Testis (tissue), 5 donors: ENCODE measurements at places on chromosomes 4 and X. TPM values are rescaled to one million over a fixed set of nuclear protein-coding genes. Genes with fewer than 3 reads are reported as not detected.

The NRK gene
- 6.1 TPM for total RNA-seq

The FAAH2 gene
- total RNA-seq: 1.7 TPM

The NAP1L2 gene
- total RNA-seq: 5.1 TPM

The UGT8 gene
- 6.9 TPM for total RNA-seq

The KDR gene
- total RNA-seq: 6.8 TPM

The SCML1 gene
- 112 TPM for total RNA-seq

The SH3BGRL gene
- 158 TPM for total RNA-seq

The PFKFB1 gene
- 1.4 TPM for total RNA-seq

GRCh38 chr4:76677571-76678326, 220.2 kb downstream of the SOWAHB start:
- no peak for DNase-seq

DNA sequence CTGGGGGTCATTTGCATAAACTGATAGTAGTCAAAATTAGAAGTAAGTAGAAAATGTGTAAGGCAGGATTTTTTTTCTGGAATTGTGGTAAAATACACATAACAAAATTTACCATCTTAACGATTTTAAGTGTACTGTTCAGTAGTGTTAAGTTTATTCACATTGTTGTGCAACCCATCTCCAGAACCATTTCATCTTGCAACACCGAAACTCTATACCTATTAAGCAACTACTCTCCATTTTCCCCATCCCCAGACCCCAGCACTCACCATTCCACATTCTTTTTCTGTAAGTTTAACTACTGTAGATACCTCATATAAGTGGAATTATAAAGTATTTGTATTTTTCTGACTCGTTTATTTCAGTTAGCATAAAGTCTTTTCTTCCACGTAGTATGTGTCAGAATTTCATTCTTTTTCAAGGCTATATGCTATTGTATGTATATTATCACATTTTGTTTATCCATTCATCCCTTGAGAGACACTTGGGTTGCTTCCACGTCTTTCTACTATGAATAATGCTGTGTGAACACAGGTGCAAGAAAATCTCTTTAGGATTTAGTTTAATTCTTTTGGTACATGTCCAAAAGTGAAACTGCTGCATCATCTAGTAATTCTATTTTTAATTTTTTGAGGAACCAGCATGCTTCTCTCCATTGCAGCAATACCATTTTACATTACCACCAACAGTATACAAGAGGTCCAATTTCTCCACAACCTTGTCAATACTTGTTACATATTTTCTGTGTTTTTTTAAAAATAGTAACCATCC, 39.1 kb upstream of the NSUN7 start:
- no peak for DNase-seq

GRCh38 chrX:154986826-154987575, 35.5 kb downstream of the F8 start:
- no peak for DNase-seq

DNA sequence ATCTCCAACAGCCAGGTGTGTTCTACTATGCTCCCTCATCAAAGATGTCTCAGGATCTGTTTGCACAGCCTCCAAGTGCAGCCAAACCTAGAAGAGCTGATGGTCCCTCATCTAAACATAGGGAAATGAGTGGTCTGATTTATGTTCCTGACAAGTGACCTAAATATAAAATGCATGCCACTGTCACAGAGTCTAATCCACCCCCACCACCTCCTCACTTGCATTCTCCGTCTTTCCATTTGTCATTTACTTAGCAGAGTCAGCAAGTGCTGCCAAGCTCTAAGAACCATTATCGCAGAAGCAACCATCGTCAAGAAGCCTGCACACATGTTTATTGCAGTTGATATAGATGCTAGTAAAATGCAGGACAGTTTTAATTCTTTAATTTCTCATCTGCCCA, 33.1 kb upstream of the VCX3A start:
- DNase-seq: no peak

DNA sequence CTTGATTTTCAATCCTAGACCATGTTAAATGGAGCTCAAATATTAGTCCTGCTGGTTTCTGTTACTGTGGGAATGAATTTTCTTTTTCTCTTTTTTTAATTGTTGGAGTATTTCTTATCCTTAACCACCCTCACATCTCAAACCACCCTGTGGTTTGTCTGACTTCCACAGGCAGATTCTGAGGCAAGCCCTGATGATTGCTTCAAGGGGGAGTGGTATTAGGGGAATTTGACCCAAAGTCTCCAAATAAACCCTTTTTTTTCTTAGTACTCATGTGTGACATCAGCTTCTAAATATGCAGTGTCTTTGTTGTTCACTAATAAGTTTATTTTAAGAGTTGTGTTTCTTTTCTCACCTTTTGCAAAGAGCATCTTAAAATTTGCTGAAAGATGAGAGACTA, 810.3 kb downstream of the IL1RAPL1 start:
- DNase-seq: no peak

DNA sequence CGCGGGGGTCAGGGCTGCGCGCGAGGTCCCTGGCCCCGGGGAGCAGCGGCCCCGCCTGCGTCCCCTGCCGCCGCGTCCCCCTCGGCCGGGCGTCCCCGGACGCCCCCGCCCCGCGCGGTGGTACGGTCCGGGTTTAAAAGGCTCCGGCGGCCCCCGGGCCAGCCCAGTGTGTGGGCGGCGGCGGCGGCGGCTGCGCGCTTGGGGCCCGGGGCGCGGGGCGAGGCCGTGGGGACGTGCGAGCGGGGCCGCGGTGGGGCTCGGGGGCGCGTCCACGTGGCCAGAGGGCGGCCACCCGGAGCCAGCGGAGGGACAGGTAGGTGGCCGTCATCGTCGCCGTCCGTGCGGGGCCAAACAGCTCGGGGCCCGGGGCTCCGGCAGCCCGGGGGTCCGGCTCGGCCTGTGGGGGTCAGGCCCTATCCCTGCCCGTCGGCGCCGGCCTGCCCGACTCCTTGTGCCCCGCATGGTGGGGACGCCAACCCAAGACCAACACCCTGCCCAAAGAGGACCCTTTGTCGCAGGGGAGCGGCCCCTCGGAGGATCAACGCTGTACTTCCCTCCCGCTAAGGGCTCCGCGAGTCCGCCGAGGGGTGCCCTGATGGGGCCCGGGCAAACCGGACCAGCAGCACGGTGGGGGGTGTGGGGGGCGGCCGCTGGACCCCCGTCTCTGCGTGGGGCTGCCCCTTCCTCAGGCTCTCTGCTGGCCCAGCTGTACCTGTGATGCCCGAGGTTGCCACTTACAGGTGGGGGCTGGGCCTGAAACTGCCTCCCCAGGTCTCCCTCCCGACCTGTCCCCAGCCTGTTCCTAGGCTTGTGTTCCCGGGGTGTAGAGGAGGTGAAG, at the start of gene PLXNA3:
PLXNA3 (plus strand) TSS at position 166 of the 838 bp plus-strand sequence. CDS start 1,903 bp downstream, outside the sequence.
- peak; percentile 29 for DNase-seq

GRCh38 chrX:150759568-150760416, 66.6 kb downstream of the MTMR1 start:
- no peak for DNase-seq

DNA sequence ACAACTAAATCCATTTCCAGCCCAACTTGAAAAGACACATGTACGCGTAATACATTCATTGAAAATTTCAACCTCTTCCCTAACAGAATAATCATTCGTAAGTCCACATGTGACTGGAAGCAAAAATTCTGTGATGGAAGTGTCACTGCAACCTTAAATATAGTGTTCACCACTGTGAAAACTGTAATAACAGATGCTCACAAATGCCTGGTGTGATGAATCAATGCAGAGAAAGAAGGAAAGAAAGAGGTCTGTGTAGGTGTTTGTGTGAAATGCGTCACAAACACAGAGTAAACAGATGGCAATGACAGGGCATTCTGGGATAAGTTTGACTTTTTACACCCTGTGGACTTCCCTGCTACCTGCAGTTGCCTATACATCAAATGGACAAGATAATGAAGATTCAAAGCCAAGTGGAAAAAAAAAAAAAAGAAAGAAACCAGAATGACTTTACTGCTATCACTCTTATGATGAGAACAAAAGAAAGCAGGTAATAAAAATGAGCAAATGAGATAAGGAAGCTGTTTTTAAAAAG, 123.3 kb downstream of the EPHA5 start:
- DNase-seq: no peak

GRCh38 chrX:57406149-57406548, 119.6 kb downstream of the FAAH2 start:
- no peak for DNase-seq
